ENCODE measurements at places on chromosomes 16 and 17.

DNA sequence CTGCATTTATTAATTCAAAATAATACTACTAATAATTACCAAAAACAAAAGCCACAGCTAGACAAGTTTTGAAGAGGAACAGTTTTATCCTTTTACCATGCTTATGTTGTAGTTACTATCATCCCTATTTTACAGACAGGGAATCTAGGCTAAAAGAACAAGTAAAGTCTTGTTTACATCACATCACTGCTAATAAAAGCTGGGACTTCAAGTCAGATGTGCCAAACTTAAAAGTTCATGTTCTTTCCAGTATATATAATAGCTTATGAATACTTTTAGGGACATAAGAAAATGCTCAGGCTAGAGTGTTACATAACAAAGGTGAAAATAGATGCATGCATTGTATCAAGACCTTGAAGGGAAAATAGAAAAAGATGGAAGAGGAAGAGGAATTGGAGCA lies 234.2 kb downstream of the CDH11 start:
- DNase-seq: no peak

GRCh38 chr17:41692722-41693521 lies 4.2 kb downstream of the EIF1 start:
- no peak for DNase-seq

DNA sequence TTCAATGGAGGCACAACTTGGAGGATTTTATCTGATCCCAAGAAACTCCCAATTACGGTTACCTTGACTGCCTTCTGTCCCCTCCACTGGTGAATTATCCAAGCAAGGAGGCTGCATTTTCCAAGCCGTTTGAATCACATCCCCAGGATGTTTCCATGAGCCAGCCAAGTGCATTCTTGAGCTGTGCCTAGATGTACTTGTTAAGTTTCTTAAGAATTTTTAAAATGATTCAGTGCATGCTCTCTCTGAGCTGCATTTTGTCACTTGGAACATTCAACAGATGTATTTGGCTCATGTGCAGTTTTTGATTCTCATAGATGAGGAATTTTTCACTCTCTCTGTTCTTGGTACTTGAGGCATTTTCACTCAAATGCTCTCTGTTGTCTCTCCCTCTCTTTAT lies 202.6 kb upstream of the MYOCD start:
- no peak for DNase-seq

GRCh38 chr16:24850289-24850938 lies 4.7 kb downstream of the SLC5A11 start:
- no peak for DNase-seq

DNA sequence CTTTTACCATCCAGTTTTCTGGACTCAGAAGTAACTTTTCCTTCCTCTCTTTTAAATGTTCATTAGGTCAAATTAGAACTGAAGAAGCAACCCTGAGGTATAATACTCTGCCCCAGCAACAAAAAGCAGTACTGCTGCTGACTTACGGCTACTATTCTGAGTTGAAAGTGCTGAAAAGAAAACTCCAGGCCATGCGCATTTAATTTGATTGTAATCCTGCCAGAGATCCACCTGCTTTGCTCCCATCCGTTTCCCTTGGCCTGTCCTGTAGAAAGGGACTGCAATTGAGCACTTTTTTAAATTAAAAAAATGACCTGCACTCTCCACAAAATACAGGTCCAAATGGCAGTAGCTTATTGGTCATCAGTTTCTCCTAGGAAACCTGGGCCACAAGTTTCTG lies 61.6 kb downstream of the PITPNC1 start:
- DNase-seq: no peak

- no peak for DNase-seq
These were observed 8.5 kb upstream of the LPO start for GRCh38 chr17:58229881-58230280.

- DNase-seq: no peak
These were observed 68.5 kb upstream of the AMZ2 start for GRCh38 chr17:68179236-68179925.

- no peak for DNase-seq
These were observed 8.3 kb downstream of the UBE2G1 start for GRCh38 chr17:4358154-4358553.

GRCh38 chr17:18139949-18140348 lies 31.4 kb downstream of the MYO15A start:
- no peak for DNase-seq

DNA sequence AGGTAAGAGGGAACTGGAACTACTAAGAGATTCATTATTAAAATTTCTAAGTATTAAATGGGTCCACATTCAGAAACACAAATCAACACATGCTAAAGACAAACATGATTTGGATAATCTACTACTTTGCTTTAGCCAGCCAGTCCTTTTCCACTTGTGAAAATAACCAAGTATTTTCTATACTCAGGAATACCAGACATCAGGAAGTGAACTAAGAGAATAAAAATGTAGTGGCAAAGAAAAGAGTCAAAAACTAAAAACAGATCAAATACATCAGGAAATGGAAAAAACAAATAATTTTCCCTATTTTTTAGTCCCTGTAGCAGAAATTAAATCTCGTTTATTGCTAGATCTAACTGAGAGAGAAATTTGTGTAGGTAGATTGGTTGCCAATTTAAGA lies 78.0 kb downstream of the MYO1D start:
- DNase-seq: no peak

GRCh38 chr16:69049146-69049545 lies 56.3 kb upstream of the HAS3 start:
- no peak for DNase-seq

DNA sequence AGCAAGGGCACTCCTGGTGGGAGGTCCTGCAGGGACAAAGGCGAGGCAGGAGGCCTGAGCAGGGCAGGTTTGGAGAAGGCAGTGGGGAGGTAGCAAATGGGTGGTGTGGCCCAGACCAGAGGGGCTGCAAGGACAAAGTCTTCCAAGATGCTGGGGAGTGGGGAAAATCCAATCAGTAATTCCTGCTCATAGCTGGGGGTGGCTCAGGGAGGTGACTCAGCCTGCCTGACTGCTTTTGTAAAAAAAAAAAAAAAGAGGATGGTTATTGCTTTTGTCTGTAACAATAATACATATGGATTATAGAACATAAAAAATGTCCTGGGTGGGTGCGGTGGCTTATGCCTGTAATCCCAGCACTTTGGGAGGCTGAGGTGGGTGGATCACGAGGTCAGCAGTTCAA lies 5.2 kb downstream of the IL34 start:
- no peak for DNase-seq

DNA sequence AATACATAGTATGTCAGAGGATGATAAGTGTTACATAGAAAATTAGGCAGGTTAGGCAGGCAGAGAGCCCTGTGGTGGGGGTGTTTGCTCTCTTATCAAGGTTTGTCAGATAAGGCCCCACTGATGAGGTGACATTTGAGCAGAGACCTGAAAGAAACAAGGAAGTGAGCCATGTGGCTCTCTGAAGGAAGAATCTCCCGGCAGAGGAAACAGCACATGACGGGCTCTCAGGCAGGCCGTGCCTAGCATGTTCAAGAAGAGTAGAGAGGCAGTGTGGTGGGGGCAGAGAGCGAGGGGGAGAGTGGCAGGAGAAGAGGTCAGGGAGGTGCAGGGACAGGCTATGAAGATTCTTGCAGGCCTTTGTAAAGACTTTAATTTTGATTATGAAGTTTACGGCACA lies 82.0 kb upstream of the ASIC2 start:
- no peak for DNase-seq

- DNase-seq: no peak
These were observed 482.8 kb downstream of the SOX9 start for GRCh38 chr17:72603420-72604242.

DNA sequence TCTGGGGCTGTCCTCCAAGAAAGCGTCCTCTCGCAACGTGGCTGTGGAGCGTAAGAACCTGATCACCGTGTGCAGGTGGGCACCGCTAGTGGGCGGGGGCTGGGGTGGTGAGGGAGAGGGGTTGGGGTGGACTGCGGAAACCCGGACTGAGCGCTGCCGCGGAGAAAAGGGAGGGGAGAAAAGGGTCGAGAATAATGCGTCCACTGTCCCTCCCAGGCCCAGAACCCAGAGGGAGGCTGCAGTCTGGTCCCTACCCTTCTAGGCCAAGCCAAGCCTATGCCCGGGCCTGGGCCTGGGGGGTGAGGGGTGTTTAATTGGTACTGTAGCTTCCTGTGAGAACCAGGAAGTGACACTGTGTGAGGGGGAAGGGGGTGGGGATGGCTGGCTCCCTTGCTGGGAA lies 464 bp downstream of the RUNDC3A start:
- no peak for DNase-seq

DNA sequence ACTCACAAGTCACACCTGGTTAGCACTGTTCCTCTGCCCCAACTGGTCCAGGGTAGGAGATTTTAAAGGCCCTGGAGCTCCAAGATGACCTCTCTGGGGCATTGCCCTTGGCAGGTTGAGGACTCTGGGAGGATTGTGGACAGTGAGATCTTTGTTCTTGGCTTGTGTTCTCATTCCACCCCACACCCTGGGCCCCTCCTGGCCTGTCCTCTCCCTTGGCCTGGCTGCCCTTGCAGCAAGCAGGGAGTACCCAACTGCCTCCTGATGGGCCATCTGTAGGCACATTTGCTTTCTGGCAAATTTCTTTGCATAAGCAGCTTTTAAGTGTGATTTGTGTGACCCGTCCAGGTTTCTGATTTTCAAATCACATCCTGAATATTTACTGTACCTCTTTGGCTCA lies 239.6 kb downstream of the UTP18 start:
- DNase-seq: no peak

DNA sequence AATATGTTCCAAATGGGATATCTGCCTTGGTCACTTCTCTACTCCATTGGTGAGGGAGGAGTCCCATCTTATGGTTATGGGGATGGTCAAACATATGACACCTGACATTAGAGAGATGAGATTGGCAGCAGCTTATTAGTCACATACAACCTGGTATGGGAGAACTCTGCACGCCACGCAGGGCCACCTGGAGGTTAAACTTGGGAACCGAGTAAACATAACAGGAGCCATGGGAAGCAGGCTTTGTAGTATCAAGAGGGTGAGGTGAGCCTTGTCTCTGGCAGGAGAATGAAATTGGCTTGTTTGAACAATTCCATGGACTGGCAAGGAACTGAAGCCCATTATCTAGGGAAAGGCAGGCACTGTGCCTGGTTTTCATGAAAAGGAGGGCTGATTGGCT lies 238.7 kb upstream of the ELAC2 start:
- DNase-seq: no peak

DNA sequence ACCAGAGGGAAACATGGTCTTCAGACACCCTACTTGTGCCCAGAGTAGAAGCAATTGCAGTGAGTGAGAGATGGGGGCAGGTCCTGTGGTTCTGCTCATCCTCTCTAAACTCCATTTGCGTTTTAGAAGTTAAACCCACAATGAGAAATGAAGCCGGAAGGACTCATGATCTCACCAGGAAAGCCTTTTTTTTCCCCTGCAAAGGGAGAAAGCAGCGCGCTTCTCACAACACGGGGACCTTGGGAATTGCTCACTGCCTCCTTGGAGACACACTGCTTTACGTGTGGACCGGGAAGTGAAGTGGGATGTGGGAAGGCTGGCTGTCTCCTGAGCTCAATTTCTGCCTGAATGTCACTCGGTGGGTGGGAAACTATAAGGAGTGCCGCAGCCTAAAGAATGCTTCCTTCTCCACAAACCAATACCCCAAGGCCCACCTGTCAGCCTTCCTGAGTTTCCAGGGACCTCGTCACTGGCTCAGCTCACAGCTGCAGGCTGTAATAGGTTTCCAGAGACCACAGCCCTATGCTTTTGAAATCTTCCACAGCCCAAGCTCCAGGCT lies 365.4 kb downstream of the XYLT1 start:
- no peak for DNase-seq

- DNase-seq: no peak
These were observed 103.8 kb downstream of the YPEL2 start for GRCh38 chr17:59435238-59435637.

GRCh38 chr16:89575247-89576152 lies at the start of gene CPNE7:
TSS of gene CPNE7 (plus strand) at chr16:89575758. CDS start at chr16:89575898, 140 bp downstream.
- DNase-seq: no peak

- DNase-seq: no peak
These were observed 89.5 kb downstream of the CLEC16A start for GRCh38 chr16:11033629-11034420.

DNA sequence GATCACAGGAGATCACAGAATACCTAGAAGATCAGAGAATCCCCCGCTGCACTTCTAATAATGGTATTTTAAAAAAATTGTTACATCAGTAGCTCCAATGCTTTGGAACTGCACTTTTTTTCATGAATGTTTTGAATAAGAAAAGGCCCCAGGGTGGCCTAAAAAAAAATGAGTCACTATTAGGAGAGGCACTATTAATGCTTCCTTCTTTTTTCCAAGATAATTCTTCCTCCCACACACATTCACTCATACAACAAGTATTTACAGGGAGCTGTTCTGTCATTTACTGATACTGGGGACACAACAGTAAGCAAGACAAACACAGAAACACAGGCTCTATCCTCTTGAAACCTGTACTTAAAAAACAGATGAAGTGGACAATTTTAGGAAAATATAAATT lies 675 bp upstream of the PDZD9 start:
- DNase-seq: no peak

GRCh38 chr16:86432691-86433090 lies 77.6 kb upstream of the FOXF1 start:
- no peak for DNase-seq

- no peak for DNase-seq
These were observed 755 bp upstream of the TUFM start for GRCh38 chr16:28846933-28847273.

DNA sequence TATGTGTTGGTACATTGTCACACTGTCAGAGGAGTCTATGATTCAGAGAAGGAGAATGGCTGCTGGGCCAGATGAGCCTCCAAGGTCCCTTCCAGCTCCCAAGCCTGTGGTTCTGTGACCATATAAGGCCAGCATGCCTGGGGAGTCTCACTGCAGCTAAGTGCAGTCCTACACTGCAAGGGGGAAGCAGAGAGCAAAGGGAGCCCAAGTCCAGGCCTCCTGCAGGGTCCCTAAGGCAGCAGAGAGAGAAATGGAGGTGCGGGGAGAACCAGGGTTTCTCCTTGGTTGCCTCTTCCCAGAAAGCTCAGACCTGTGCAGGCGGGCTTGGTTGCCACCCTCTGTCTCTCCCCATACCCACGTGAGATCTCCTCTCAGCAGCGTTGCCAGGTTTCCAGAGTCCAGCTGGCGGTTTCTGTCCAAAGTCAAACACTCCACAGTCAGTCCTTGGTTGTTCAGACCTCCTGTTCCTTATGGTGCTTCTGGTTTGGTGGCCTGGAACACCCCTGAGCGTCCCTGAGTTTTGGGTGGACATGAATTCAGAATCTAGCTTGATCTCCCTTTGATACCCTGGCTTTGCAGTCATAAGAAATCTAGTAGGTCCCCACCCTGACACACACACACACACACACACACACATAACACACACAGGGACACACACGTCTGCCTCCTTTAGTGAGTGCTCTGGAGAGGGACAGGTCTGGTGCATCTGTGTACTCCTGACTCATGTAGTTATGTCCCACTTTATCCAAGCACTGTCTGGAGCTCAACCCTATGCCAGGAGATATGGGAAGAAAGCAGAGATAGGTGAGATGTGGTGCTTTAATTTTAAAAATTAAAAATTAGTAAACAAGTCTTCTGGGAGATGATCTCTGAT lies 78.8 kb downstream of the GNAO1 start:
- no peak for DNase-seq

GRCh38 chr16:13919330-13919682 lies 648 bp upstream of the ERCC4 start:
- no peak for DNase-seq

- no peak for DNase-seq
These were observed 26.8 kb downstream of the METTL16 start for GRCh38 chr17:2484876-2485275.
